ENCODE measurements at places on chromosomes 2 and 18.

DNA sequence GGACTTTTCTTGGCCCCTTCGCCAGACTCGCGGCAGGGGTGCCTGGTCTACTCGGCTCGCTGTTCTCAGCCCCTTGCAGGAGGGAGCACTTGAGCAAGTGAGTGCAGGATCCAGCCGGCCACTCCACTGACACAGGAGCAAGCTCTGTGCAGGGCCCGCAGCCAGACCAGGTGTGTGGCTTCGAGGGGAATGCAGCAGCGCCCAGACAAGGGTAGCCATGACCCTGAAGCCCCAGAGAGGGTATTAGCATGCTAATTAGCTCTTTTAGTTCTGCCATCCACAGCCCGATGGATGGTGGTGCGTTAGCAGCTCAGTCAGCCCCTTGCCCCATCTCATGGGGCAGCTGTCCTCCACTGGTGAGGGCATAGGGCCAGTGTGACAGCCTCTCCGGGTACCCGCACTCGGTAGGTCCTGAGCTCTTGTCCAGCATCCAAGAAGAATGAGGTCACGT, 103.2 kb upstream of the HS6ST1 start:
- no peak for DNase-seq

DNA sequence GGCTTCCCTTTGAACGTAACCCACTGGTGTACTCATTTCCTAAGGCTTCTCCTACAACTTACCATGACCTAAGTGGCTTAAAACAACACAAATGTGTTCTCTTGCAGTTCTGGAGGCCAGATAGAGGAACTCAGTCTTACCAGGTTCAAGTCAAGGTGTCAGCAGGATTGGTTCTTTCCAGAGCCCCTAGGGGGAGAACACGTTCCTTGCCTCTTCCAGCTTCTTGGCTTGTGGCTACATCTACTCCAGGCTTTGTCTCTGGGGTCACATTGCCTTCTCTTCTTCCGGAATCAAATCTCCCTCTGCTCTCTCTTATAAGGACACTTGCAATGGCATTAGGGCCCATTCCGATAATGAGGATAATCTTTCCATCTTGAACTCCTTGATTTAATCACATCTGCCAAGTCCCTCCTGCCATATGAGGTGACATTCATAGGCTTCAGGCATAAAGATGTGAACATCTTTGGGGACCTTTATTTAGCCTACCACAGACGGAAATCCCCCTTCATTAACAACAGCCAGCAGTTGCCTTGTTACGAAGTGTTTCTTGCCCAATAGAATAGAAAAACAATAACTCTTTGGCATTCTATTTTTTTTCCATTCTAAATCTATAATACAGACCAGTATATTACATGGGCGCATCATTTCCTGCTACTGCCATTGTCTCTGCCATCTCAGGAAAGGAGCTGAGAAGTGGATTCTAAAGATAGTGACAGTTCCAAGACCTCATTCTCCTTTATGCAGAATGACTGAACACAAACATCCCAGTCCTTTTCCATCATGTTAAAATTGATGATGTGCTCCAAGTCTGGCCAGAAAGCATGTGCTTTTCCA, 362.0 kb downstream of the ZNF521 start:
- no peak for DNase-seq

GRCh38 chr18:12779043-12779442, 76.2 kb downstream of the PSMG2 start:
- no peak for DNase-seq

DNA sequence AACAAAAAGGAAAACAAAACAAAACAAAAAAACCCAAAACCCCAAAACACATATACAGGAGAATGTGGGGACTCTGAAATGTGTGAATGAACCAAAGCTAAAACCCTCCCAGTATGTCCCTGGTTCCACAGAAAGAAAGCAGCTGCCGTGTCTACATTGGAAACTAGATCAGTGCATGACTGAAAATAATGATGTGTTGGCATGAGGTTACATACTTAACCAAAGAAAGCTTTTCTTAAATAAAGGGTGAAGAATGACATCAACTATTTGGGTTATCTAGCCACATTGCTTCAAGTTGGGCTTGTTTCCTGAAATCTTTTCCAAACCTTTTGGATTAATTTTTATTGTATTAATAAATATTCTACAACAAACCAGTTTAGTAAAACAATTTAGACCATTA, 91.9 kb upstream of the FN1 start:
- no peak for DNase-seq

DNA sequence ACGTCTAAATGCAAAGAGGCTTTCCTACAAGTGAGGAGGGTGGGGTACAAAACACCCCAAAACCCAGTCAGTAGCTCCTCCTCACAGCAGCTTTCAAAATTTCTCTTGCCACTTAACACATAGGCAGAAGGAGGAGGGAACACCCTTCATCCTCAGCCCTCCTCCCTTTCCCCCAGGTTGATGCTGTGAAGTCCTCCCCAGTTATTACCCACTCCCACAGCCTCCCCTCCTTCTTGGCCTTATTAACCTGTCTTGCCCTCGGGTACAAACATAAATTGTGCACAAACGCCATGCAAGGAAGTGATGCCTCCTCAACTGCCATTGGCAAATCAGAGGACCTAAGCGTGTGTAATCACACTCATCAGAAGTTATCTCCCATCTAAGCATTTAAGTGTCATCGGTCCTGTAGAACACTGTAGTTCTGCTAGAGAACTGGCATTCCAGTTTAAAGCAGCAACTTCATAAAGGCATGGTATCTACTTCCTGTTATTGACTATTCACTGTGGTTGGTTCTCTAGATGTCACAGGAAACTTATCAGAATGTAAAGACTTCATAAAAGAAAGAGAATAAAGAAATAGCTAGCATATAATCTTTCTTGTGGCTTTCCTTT, at the start of gene DSC1:
Gene DSC1 (minus strand): TSS at position 32 of the 611 bp plus-strand sequence. CDS start 262 bp downstream, outside the sequence.
- no peak for DNase-seq

GRCh38 chr2:119255760-119256581, 32.3 kb downstream of the STEAP3 start:
- DNase-seq = no peak

- no peak for DNase-seq
Measured at GRCh38 chr18:49619801-49620200, 57.9 kb downstream of the LIPG start.

DNA sequence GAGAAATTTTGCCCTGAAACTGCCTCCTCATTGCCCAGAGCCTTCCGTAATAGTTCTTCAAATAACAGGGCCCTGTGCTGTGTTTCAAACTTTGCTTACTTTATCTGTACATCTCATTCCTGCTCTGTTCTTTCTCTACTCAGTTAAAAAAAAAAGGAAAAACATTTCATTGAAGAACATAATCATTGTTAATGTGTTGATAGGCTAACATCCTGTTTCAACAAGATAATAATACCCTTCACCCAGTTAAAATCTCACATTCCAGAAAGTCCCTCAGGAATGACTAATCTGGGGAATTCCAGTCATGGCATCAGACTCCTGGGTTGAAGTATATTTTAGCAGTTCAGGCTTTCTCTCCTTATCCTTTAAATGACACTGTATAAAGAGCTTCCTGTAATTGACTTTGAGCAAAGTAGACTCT, 45.6 kb upstream of the ITGAV start:
- no peak for DNase-seq

- no peak for DNase-seq
Measured at GRCh38 chr2:10447300-10447894, 730 bp downstream of the ODC1 start.

DNA sequence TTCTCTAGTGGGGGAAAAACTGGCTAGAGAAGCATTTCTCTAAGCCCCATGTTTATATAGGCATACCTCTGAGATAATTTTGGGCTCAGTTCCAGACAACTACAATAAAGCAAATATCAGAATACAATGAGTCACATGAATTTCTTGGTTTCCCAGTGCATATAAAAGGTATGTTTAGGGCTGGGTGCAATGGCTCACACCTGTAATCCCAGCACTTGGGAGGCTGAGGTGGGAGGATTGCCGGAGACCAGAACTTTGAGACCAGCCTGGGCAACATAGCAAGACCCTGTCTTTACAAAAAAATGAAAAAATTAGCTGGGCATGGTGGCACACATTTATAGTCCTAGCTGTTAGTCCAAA, 22.2 kb downstream of the TSN start:
- no peak for DNase-seq

GRCh38 chr2:220181165-220181564, 553.7 kb downstream of the SLC4A3 start:
- no peak for DNase-seq

DNA sequence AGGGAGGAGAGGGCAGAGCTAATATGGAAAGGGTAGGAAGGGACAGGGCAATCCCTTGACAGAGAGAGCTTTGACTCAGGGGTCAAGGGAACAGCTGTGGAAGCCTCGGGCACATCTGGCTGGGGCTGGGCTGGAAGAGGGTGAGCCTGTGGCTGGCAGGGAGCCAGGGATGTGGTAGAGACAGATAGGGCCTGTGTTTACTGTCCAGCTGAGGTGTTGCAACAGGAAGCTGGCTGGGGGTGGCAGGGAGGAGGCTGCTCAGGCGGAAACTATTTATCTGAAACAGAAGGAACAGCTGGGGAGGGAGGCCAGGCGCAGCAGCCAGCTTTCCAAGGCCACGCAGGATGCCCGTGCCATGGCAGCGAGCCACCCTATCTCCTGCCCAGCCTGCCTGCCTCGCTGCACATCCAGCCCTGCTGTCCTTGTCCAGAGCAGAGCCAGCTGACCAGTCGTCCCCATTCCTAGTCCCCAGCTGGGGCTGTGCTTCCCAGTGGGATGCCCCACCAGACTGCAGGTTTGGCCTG, 264.7 kb downstream of the CYP26B1 start:
- no peak for DNase-seq

DNA sequence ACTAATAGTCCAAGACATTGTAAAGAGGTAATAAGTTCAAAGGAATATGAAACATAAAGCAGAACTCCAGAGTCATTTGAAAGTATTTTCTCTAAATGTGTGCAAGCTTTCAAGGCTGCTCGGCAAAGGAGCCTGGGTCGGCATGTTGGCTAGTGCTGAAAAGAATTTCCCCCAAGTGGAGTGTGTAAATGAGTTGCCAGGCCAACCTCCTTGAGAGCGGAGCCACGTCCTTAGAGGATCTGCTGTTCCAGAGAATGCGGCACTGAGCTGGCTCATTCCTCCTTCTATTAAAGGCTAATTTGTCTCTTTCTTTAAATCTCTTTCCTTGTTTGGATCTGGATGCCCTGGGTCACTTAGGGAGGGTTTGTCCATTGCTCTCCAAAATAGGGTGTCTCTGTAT, 127.5 kb downstream of the RDH14 start:
- DNase-seq = no peak

DNA sequence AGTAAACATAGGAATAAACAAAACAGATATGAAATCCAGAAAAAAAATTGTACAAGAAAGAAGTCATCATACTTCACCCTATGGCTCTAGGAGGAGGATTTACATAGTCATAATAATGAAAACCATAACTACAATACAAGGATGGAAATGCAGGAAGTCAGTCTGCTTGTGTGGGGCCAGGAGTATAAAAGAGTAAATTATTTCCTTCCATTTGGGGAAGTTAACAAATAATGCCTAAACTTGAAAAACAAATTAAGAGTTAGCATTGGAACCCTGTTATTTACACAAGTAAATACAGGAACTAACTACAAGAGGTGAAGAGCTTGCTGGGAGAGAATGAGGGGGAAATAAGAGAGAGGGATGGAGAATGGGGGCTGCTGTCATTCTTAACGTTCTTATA, 15.4 kb downstream of the TMEM163 start:
- no peak for DNase-seq

DNA sequence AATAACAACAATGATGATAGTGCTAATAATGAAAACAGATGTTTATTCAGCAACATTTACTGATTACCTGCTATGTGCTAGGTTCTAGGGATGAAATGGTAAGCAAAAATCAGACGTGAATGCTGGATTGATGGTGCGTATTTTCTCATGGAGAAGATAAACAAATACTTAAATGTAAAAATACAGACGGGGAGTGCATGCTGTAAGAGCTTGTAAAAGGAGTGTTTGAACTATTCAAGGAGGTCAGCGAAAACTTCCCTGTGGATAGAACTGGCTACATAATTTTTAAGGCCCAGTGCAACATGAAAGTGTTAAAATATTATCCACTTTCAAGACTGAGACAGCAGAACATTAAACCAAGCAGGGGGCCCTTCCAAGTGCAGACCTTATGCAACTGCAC, 22.1 kb downstream of the MTX2 start:
- no peak for DNase-seq

- no peak for DNase-seq
Measured at GRCh38 chr2:39530411-39530866, 93.4 kb upstream of the MAP4K3 start.

GRCh38 chr18:21315741-21316197, 73.7 kb downstream of the GREB1L start:
- no peak for DNase-seq

DNA sequence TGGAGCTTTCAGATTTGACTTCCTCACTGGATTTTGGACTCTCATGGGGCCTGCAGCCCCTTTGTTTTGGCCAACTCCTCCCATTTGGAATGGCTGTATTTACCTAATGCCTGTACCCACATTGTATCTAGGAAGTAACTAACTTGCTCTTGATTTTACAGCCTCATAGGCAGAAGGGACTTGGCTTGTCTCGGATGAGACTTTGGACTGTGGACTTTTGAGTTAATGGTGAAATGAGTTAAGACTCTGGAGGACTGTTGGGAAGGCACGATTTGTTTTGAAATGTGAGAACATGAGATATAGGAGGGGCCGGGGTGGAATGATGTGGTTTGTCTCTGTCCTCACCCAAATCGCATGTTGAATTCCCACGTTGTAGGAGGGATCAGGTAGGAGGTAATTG, 233.4 kb upstream of the GALNT5 start:
- no peak for DNase-seq

GRCh38 chr2:10514273-10514672, 66.1 kb upstream of the ODC1 start:
- no peak for DNase-seq

DNA sequence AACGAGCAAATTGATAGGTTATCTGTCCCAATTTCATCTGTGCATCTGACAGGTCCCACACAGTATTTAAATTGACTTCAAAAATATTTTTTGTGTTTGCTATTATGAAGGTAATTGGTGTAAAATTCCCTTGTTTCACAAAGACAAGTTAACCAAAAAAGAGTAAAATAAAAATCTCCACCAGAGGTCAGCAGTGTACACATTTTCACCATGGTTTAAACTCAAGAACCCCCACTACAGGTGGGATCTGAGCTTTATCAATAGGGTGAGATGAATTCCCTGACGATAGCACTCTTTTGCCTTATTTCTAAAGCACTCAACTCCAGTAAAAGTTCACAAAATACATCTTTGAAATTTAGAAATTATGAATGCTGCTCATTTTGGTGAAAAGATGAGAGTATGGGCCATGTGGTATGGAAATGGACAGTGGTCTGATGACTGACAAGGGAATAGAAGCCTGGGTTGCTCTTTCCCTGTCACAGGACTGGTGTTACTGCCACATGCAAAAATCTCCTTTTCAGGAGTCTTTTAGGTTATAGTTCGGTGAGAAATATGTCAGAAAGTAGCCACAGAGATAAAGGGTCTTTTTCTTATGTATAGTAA, 68.0 kb downstream of the SERPINB8 start:
- DNase-seq = no peak

GRCh38 chr2:30860003-30860725, 52.9 kb upstream of the CAPN13 start:
- no peak for DNase-seq
